ENCODE measurements at places on chromosomes 13 and 19.

DNA sequence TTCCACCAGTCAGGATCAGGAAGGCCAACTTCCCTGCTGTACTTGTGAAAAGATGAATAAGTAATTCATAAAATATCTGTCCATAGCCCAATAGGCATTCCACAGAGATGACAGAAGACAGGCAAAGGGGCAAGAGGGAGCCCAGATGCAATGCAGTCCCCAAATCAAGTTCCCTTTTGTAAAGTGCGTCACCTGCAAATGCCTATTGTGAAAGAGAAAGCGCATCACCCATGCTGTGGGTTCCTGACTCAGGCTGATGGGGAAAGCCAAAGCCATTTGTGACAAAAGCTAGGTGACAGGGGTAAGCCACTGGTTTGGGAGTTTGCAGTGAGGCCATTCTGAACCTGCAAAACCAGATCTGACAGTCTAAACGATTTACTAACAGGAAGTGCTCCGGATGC is 157.5 kb upstream of the ZNF536 start:
- no peaks in the 10 kb centered on the region for H3K27me3 ChIP-seq
- H3K36me3 ChIP-seq = no peaks in the 10 kb centered on the region
- no peak overlapping the region for H3K4me3 ChIP-seq
- H3K4me1 ChIP-seq = no peaks in the 10 kb centered on the region
- H3K27ac ChIP-seq = no peak overlapping the region

DNA sequence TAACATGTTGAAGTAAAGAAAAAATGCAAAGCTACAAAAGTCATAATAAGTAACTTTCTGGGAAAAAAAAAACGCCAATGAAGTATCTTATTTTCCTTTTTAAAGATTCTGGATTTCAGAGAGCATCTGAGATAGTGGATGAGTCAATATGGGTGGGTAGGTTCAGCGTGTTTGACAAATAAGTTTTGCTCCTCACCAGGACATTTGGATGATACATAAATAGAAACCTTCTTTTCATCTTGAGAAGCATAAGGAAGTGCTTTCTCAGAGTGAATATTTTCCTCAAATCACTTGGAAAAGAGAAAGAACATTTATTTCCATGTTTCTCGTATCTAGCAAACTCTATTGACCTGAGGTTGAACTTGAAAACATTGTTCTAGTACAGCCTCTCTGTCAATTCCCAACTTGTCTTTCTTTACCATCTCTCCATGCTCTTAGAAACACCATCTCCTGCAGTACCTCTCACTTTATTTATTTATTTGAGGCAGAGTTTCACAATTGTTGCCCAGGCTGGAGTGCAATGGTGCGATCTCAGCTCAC is 463.2 kb downstream of the KLF5 start:
- no peaks in the 10 kb centered on the region for H3K36me3 ChIP-seq
- no peaks in the 10 kb centered on the region for H3K27me3 ChIP-seq
- DNase-seq = no peak
- no peaks in the 10 kb centered on the region for H3K4me1 ChIP-seq

DNA sequence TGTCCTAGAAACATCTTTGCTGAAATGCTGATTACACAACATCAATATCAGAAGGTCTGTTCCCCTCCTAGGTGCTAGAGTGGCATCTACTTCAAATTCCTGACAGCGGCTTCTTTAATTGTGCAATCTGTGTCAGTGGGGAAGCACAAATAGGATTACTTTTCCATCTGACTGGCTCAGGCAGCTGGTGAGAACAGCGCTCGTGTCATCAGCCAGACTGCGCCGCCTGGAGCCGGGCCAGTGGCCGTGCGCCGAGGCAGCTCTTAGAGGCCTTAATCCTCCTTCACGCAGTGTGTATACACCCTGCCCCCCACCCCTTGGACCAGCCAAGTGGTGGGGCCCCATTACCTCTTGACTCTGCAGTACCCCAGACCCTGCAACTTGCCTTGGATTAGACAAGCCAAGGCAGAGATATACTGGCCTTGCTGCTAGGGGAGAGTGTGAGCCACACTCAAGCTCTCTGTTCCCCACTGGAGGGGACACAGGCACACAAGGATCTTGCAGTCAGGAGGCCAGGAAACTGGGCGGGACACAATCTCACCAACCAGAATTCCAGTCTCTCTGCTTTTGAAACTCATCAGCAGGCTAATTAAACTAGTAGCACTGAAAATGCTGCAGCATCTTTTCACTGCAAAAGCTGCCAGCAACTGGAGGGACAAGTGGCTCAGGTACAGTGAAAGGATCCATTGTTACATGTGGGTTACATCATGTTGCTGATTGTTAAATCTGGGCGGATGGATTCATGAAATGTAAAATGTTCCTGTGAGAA is 48.9 kb upstream of the EPHX3 start:
- peaks cover 97% of the 10 kb centered on the region for H3K4me1 ChIP-seq
- H3K27ac ChIP-seq = peak overlapping the region; percentile 5
- no peaks in the 10 kb centered on the region for H3K36me3 ChIP-seq
- H3K4me3 ChIP-seq = no peak overlapping the region

DNA sequence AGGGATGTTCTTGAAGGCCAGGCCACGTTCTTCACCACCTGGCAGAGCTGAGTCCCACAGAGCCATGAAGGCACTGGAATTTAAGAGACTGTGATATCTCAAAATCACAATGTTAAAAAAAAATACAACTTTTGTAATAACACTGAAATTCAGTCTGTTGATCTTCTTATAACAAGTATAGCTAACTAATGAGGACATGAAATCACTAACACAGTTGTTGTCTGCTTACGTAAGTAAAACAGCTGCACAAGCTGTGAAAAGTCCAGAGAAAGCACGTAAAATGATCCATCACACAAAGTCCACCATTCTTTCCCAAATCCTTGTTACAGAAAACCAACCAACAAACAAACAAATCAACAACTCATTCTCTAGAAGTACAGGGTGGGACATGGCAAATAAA is 32.9 kb downstream of the FLT3 start:
- no peak overlapping the region for H3K4me3 ChIP-seq
- no peak for DNase-seq
- H3K36me3 ChIP-seq = no peaks in the 10 kb centered on the region
- H3K27me3 ChIP-seq = no peaks in the 10 kb centered on the region
- H3K27ac ChIP-seq = no peak overlapping the region

- no peaks in the 10 kb centered on the region for H3K36me3 ChIP-seq
- no peaks in the 10 kb centered on the region for H3K4me1 ChIP-seq
- no peak overlapping the region for H3K4me3 ChIP-seq
- no peak for DNase-seq
These were observed 26.2 kb upstream of the WDFY2 start for GRCh38 chr13:51557875-51558612.

- no peaks in the 10 kb centered on the region for H3K36me3 ChIP-seq
- no peaks in the 10 kb centered on the region for H3K27me3 ChIP-seq
- H3K4me1 ChIP-seq = no peaks in the 10 kb centered on the region
- no peak overlapping the region for H3K4me3 ChIP-seq
- no peak for DNase-seq
- no peak overlapping the region for H3K27ac ChIP-seq
These were observed 30.1 kb upstream of the USP12 start for GRCh38 chr13:27201661-27202060.

GRCh38 chr13:112057439-112057735 is 9.6 kb upstream of the SOX1 start:
- no peak overlapping the region for H3K27ac ChIP-seq
- no peak overlapping the region for H3K4me3 ChIP-seq
- peaks cover 81% of the 10 kb centered on the region for H3K27me3 ChIP-seq
- no peak for DNase-seq
- H3K4me1 ChIP-seq = no peaks in the 10 kb centered on the region

Measured in right lobe of liver (tissue), 6 donors.